ENCODE measurements at places on chromosomes 11 and 22. TPM values are rescaled to one million over a fixed set of nuclear protein-coding genes. Genes with fewer than 3 reads are reported as not detected.

DNA sequence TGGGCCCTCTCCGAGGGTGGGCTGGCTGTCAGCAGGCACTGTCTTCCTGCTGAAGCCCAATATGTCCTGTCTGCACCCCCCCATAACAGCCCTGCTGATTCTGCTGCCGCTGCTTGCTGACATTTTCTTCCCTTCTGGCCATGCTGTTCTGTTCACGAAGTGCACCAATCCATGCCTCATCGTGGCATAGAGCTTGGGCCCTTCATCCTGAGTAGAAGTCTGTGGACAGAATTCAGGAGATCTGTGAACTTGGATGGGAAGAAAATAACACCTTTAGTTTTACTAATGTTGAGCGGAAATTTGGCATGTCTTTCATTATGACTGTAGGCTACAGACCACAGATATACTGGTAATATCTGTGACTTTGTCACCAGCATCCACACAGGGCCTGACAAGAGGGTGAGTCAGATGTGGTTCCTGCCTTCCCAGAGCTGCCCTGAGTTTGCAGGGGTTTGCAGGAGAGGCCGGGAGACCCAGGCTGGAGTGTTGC, 14.1 kb upstream of the KIAA0930 start:
- DNase-seq = peak; percentile 66

- DNase-seq = peak; percentile 78
Measured at GRCh38 chr11:6544921-6545850, 48.1 kb downstream of the DNHD1 start.

CCDC83 gene
- total RNA-seq = not detected

DNA sequence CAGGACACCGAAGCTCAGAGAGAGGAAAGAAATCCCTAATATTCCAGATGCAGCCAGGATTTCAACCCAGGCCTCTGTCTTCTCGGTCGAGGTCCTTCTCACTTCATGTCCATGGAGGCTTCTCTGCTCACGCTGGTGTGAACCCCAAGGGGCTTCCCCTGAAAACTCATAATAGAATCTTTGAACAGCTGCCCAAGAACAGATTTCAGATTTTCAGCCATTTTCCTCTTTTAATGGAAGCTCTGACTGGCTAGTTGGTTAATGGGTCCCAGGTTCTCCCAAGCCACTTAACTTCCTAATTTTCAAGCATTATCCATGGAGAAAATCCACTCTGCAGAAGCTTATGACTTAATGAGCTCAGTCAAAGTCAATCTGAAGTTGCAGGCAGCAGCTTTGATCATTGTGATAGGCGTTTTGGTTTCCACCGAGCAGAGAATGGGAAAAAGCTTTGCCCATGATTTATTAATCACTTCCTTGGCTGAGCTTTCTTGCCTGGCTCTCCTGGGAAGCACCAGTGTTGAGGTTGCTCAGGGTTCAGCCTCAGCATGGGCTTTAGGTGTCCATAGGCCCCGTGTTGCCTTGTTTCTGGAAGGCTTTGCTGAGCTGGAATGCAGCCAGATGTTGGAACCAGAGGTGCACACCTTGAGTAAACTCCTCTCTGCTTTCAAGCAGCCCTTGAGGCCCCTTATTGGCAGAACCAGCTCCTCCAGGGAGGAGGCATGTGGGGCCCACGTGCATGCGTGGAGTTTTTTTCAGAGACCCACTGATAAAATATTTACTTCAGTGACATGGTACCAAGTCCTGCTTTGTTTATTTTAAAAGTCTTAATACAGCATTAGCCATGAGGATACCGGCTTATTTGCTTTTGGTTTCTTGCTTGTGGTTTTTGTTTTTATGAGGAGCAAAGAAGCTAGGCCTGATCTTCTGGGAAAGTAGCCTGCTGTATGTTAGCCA, 25.5 kb downstream of the LDLRAD3 start:
- no peak for DNase-seq

RBMXL2 gene
- total RNA-seq = not detected

DNA sequence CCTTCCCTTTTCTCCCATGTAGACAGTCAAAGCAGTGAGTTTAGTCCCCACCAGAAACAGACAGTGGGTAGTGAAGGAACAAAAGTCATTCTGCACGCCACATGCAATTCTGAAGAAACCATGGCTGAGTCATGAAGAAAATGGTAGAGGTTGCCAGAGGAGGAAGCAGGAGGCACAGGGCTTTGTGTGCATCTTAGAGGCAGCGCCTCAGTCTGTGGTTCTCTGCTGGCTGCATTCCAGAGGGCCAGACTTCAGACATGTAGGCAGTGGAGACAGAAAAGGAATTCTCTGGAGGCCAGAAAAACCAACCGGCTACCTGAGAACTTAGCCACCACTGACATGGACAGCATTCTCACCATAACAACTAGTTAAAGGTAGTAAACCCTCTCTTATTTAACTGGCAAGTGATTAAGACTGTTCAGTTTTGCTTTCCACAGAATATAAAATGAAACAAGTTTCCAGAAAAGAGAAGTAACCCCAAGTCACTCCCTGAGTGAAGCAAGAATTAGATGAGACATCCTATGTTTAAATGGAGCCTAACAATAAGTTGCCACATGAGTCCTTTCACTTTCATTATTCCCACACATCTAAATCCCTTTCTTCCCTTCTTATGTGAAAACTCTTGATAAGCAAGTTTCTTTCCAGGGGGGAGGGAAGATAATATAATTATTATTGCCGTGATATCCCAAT, 556.1 kb downstream of the SOX6 start:
- no peak for DNase-seq

DNA sequence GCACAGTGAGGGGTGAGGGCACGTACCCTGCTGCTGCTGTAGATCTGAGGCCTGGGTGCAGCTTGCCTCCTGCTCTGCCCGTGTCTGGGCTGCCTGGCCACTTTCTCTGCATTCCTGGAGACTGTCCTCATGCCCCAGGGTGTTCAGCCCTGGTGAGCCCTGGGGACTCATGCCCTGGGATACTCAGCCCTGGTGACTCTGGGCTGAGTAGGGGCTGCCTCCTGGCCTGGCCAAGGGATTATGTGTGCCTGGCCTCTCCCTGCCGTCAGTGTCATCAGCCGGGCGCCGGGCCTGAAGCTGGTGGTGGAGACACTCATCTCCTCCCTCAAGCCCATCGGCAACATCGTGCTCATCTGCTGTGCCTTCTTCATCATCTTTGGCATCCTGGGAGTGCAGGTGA, 94.7 kb downstream of the CACNA1I start:
- DNase-seq = no peak

FLRT1 gene
- total RNA-seq = 0.29 TPM

GRCh38 chr22:37018815-37019308, 385 bp downstream of the TST start:
- DNase-seq = peak; percentile 95

DNA sequence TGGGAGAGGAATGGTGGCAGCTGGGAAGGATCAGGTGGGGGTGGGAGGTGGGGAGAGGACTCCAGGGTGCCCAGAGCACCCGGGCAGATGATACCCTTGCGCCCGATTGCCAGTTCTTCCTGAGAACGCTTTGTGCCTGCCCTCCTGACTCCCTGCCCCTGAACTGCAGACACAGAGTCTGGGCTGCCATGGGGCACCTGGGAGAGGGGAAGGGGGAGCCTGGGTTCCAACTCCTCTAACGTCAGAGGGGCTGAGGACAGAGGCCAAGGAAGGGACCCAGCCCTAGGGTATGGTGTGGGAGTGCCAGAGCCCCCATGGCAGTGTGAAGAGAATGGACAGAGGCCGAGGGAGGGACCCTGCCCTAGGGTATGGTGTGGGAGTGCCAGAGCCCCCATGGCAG, 920 bp upstream of the KCNK7 start:
- DNase-seq = no peak

DNA sequence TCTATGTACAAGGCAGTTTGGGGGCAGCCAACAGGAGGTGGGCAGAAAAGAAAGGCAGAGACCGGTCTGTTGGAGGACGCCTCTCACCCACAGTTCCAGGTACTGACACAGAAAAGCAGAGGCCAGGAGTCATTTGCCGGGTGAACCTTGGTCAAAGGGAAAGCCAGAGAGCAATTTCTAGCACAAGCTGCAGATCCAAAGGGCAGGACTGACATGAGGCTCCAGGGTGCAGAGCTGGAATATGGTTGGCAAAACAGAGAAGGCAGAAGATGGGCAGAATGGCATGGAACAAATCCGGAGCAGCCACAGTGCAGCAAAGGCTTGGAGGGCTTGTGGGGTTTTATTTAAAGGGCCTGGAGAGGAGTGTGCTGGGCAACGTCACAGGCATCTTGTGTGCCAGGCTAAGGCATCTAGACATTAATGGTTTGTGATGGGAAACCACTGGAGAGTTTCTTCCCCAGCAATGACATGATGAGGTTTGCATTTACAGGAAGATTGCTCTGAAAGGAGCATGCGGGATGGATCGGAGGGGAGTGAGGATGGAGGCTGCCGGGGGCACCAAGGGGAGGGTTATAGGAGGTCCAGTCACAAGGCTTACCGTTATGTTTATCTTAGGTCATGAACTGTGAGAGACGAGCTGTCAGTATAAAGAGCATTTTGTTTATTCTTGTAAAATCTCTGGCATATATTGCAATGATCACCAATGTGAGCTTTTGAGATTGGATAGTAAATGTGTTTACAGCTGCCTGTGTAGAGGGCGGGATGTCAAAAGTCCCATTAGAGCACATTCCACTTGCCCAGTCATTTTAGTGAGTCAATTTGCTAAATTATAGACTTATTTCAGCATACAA, 5.7 kb upstream of the MMP20 start:
- peak; percentile 37 for DNase-seq

DNA sequence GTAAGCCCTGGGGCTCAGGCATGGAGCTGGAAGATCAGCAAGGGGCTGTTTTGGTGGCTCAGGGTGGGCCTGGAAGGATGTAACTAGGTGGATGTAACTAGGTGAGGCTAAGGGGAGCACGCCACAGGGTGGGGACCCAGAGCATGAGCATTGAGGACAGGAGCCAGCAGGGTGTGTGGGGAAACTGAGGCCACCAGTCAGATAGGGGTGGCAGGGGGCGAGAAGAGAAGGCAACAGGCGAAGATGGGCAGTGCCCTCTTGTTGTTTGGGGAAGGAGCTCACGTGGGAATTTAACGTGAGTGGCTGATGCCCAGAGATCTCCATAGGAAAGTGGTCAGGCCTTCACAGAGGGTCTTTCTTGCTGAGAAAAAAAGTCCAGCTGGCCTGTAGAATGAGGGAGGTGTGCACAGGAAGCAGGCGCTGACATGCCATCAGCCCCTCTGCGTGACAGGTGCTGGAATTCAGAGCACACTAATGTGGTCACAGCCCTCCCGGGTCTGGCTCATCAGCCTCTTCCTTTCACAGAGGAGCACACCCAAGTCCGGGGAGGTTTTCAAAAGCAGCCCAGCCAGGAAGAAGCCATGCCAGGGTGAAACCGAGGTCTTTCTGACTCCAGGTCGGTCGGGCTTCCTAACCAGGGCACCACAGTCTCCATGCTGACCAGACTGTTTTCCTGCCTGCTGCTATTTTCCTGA, 54.6 kb upstream of the PAX6 start:
- no peak for DNase-seq

DNA sequence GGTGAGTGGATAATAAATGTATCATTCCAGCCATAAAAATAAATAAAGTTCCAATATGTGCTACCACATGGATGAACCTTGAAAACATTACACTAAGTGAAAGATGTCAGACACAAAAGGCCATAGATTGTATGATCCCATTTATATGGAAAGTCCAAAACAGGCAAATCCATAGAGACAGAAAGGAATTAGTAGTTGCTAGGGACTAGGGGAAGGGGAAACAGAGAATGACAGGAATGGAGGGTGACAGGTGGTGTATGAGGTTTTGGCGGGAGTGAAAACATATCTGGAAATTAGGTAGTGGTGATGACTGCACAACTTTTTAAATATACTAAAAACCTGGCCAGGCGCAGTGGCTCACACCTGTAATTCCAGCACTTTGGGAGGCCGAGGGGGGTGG, 15.2 kb upstream of the CARD10 start:
- peak; percentile 69 for DNase-seq

GRCh38 chr22:23392420-23393121, 187.5 kb downstream of the IGLL1 start:
- peak; percentile 86 for DNase-seq

LRRC4C gene
- 2.2 TPM for total RNA-seq

- no peak for DNase-seq
Measured at GRCh38 chr22:37098976-37099591, 10.4 kb downstream of the TMPRSS6 start.

- peak; percentile 71 for DNase-seq
Measured at GRCh38 chr11:119722281-119722794, 6.7 kb downstream of the NECTIN1 start.

TTC17 gene
- total RNA-seq = 88.7 TPM

GRCh38 chr11:134727204-134727603, 315.2 kb upstream of the B3GAT1 start:
- DNase-seq = no peak

- DNase-seq = no peak
Measured at GRCh38 chr11:134819041-134819440, 407.0 kb upstream of the B3GAT1 start.

GRCh38 chr11:32671051-32671450, 87.4 kb downstream of the EIF3M start:
- DNase-seq = no peak

GRCh38 chr11:43788421-43788820, 92.2 kb upstream of the ALKBH3 start:
- no peak for DNase-seq

LRRC55 gene
- total RNA-seq = not detected

YDJC gene
- 25.0 TPM for total RNA-seq

DNA sequence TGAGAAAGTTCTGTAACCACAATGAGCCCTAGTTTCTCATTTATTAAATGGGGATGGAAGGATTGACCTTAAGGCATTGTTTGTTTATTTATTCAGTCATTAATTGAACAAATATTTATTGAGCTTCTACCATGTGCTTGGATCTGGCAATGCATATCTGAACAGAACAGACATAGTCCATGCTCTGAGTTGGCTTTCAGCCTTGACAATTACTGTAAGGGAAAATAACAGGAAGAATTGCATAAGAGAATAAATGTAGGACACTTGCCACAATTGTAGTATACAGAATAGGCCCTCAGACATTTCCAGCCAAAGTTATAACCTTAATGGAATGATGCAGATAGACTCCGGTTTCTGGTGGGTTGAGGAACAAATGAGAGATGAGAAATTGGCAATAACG, 160.5 kb upstream of the TTC12 start:
- no peak for DNase-seq

GRCh38 chr11:80118073-80118472, 677.2 kb upstream of the TENM4 start:
- no peak for DNase-seq

- peak; percentile 96 for DNase-seq
Measured at GRCh38 chr11:126284829-126285228, 1.9 kb downstream of the TIRAP start.

OR51F1 gene
- total RNA-seq = not detected

DNA sequence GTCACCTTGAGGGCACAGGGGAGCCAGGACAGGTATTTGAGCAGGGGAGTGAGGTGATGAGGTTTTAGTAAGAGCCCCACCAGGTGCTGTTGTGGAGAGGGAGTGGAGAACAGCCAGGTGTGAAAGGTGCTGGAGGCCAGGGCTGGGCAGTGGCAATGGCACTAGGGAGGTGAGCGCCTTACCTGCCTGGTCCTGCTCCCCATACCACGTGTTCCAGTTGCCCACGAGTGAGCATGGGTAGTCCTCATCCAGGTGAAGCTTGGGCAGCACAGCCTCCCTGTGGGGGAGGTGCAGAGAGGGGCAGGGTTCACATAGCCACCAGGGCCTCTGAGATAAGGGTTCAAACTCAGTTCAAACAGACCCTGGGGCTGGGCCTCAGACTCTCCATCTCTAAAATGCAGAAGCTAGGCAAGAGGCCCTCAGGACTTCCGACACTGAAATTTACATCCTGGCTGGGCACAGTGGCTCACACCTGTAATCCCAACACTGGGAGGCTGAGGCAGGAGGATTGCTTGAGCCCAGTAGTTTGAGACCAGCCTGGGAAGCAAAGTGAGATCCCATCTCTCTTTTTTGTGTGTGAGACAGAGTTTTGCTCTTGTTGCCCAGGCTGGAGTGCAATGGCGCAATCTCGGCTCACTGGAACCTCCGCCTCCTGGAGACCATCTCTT, 11.8 kb downstream of the NIPSNAP1 start:
- DNase-seq = no peak
